ENCODE measurements at places on chromosomes 13 and 19.
A peak's percentile ranks its signal among the peaks of the same experiment; 100 is the strongest.

- DNase-seq = no peak
Observed at GRCh38 chr13:83077499-83077898, 804.8 kb downstream of the SLITRK1 start.

DNA sequence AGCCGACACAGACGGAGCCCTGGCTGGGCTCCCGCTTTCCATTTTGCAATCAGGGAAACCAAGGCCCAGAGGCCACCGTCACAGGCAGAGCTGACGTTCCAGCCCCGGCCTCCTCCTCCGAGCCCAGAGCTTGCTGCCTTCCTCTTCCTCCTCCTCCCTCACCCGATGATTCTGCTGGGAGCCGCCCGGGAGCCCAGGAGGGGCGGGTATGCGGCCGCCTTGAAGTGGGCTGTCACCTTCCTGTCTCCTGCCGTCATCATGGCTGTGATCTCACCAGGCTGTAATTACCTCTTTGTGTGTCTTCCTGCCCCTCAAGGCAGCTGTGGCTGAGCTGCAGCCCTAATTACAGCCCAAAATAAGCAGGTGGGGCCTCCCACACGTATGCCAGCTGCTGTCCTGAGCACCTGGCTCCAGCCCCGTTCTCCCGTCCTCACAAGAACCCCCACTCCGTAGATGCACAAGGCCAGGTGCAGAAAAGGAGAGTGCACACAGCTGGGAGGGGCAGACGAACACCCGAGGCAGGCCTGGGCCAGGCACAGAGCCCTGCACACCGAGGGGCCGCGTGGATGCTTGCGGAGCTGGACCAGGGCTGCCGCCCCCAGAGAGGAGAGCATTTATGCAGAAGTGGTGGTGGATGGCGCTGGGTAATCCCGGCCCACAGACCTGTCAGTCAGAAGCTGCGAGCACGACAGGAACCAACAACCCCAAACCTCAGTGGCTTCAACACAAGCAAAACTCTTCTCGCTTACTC is 4.0 kb downstream of the TPGS1 start:
- DNase-seq = no peak

DNA sequence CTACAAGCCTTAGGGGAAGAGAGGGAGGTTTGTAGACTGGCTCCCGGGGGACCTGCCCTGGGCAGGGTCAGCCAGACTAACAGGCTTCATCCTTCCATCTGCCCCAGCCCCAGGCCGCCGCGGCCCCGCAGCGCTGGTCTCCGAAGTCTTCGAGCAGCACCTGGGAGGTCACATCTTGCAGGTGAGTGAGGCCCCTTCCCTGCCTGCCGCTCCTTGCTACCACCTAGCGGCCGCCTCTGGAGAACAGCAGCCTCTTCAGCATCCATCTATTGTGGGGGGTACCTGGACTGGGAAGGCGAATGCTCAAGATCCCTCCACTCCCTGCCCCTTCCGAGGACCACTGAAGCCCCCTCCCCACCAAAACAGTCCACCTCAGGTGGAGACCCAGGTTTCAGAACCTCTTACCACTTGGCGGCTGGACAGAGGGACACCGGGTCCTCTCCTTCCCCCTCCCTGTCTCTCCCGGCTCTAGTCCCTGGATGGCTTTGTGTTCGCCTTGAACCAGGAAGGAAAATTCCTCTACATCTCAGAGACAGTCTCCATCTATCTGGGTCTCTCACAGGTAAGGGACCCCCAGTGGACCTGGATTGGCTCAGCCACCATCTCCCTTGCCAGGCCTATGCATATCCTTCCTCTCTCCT is 12.7 kb downstream of the NPAS1 start:
- no peak for DNase-seq

GRCh38 chr19:3499738-3500428 is 591 bp downstream of the DOHH start:
- no peak for DNase-seq

DNA sequence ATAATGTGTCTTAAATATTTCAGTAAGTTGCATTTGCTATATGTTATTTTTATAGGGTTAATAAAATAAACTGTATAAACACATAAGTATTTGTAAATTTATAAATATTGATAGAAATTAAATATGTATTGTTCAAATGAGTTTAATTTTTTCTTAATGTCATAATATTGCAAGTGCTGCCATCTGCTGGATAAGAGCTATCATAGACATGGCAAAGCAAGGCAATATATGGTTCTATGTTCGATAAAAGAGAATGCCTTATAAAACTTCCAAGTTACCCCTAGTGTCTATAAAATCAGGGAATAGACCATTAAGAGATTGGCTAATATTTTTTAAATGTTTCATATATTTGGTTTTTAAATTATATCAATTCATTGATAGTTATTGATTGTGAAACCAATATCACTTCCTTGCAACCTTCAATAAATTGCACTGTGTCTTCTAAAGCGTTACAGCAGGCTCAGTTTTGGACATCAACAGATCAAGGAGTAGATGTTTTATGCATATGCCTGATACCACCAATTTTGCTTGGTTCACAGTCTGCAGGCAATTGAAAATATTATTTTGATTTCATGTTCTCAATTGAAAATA is 29.0 kb upstream of the SLITRK6 start:
- DNase-seq = peak; percentile 24

GRCh38 chr13:80276371-80277289 is 64.3 kb downstream of the SPRY2 start:
- DNase-seq = no peak

DNA sequence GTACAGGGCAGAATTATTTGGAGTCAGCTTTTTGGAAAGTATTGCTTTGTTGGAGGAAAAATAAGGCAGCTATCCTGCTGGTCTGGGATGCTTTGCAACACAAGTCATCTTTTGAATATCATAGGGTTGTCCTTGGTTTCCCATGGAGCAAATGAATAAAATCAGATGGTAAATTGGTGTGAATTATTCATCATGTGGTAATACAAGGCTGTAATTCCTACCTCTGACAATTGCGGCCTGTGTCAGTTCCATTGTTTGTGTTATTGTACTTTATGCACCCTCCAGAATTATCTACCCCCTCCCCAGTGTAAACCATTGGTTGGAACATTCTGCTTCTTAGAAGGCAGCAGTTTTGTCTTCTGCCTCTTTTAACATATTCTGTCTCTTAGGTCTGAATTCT is 46.2 kb downstream of the RNASEH2B start:
- DNase-seq = no peak

- no peak for DNase-seq
Observed at GRCh38 chr13:47990427-47990826, 10.6 kb downstream of the SUCLA2 start.

- no peak for DNase-seq
Observed at GRCh38 chr13:32881777-32882145, 134.5 kb upstream of the KL start.

DNA sequence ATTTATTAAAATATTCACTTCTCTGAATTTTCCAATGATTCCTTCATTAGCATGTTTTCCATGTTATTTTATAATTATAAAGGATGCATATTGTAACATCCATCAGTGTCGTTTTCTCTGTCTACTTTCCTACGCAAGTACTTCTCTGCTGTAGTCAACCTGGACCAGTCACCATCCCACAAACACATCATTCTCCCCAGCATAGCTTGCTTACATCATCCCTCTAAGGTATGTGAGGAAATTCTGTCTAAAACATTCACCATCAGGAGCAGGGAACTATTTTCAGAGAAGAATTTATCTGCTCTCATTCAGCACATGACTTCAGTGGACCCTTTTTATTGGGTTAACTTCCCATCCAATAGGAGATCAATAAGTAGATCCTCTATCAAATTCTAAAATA is 806.1 kb upstream of the ARGLU1 start:
- DNase-seq = no peak

DNA sequence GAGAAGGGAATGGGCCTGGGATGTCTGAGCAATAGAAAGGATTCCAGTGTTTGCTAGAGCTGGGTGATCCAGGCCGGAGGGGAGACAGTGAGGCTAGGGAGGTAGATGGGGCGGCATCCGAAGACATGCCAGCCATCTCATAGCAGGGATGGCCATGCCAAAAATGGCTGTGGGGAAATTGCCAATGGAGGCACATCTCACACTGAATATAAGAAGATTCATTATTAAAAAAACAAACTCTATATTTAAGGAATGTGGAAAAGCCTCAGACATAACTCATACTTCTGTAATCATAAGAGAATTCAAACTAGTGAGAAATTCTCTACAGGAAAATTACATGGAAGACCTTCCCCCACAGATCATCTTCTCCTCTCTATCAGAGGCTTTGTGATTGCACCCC is 289.2 kb downstream of the FGF9 start:
- DNase-seq = no peak

- no peak for DNase-seq
Observed at GRCh38 chr13:111494641-111495040, 174.2 kb downstream of the TEX29 start.

DNA sequence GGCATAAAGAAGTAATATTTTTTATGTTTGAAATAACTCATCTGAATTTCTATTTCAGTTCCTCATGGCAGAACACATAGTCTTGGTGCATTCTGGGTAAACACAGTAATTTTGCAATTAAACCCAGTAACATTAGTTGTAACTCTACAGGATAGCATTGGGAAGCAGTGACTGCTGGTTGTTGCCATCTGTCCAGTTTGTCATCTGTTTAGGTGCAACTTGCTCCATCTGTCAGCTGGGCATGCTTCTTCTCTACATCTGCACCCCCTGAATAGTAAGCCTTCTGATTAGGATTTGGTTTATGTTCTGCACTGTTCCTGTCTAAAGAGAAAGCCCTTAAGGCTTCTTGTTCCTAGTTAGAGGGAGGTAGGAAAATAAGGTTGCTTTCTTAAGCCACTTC is 63.5 kb upstream of the CSNK1A1L start:
- no peak for DNase-seq

- no peak for DNase-seq
Observed at GRCh38 chr19:45508417-45508860, 1.2 kb downstream of the VASP start.

DNA sequence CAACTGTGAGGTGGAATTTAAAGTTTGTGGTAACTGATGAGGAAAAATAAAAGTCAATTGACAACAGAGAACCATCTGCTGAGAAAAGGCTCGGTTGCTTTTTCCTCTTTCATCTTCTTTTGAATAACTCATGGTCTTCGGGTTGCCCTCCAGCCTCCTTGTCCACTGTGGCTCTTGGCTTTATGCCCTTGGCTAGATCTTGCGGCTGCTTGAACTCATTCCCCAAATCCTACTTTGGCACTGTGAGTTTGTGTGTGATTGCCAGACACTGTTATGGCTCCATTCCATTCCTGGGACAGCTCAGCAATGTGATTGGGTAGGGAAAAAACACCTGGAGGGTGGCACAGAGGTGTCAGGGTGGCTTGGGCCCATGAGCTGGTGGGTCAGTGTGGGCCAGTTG is 387.4 kb downstream of the DLEU7 start:
- DNase-seq = no peak

- DNase-seq = no peak
Observed at GRCh38 chr19:17726136-17726741, 7.0 kb downstream of the MAP1S start.

DNA sequence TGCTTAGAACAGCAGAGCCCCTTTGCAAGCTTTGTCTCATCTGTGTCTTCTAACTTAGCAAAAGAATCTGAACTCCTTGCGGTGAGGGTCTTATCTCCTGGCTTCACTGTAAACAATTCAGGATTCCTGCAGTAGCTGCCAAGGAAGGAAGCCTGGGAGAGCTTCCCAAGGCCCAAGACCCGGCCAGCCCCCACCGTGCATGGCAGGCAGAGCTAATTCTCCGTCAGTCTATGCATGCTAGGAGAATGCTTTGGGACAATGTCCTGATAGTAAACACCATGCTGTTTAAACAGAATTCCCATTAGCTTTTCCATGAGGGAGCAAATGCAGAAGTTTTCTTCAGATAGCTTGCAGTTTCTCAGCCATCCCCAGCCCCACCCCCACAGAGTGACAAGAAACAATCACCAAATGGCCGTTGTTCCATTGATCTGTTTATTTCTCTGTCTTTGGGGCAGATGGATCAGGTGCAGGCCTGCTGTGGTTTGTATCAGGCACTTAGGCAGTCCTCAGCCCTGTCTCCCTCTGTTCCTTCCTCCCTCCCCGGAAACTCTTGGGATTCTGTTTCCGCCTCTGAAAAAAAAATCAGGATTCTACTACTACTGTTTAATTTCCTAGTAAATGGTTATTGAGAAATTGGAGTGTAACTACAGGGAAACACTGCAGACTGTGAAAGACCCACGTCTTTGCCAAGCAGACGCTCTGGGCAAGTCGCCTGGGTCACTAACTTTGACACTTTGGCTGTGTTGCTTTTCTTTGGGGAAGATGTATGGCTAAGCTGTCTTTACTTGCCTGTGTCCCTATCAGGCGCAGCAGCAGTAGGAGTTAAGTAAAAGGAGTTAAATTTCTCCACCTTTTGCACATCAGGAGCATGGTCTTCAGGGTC is 40.7 kb upstream of the SPATA13 start:
- DNase-seq = no peak

DNA sequence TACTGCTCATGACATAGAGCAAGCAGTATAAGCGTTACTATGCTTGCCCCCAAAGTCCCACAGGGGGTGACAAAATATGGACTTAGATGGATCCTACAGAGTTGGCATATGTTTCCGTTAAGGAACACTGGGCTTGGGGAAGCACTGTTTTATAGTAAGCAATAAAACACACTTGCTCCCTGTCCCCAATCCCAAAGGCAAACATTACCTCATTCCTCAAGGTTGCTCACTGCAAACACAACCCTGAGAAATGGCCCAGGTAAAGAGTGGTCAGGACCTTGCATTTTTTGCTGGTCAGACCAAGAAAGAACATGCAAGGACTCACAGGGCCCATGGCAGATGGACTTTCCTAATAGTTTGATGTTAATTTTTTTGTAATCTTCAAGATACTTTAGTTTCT is 32.3 kb downstream of the UGGT2 start:
- no peak for DNase-seq

GRCh38 chr19:27775395-27775794 is 1437.6 kb downstream of the UQCRFS1 start:
- DNase-seq = peak; percentile 15

- DNase-seq = no peak
Observed at GRCh38 chr13:57846600-57847173, 215.1 kb downstream of the PCDH17 start.

- no peak for DNase-seq
Observed at GRCh38 chr13:25843692-25844091, 208.1 kb downstream of the SHISA2 start.

GRCh38 chr13:113650275-113650674 is 7.7 kb downstream of the ATP4B start:
- no peak for DNase-seq

- no peak for DNase-seq
Observed at GRCh38 chr13:36764957-36765356, 54.1 kb upstream of the RFXAP start.

DNA sequence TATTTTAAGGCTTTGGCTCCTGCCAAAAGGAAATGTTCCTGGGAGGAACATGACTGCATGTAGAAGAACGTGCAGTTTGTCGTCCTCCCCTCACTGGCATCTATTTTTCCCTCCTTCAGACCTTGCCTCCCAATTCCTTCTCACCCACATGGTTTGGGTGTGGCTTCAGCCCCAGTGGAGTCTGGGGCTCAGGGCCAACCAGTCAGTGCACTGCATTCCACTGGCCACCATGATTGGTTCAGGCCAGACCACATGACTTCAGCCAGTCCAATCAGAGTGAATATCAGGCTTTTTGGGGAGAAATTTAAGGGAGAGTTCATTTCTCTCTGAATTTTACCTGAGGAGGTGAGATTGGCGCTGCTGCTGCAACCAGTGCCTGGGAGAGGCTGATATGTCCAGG is 171.6 kb downstream of the ZIC5 start:
- DNase-seq = no peak

- peak; percentile 56 for DNase-seq
Observed at GRCh38 chr13:99086267-99087097, 108.6 kb upstream of the DOCK9 start.

- peak; percentile 5 for DNase-seq
Observed at GRCh38 chr13:38697628-38698333, 10.9 kb downstream of the FREM2 start.

Data from SW 1271 (cell line).